ENCODE measurements at places on chromosomes 12 and 14.

DNA sequence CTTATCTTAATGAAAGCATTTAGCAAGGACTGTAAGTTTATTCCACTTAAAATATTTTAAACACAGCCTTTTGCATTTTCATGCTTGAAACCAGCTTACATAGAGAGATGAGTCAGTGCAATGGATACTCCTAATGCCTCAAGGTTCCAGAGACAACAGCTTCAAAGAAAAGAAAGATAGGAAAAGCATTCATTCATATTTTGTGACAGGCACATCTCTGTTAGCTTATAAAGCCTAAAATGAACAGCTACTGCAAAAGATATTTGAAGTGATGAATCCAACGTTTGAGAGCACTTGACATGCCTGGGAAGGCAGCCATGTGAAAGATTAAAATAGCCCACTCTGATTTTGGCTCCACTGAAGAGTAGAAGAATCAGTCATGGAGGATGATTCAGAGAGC, 814.5 kb downstream of the RPS29 start:
- no peak for DNase-seq

GRCh38 chr12:104669851-104670337, 213.1 kb downstream of the CHST11 start:
- peak; percentile 43 for DNase-seq

DNA sequence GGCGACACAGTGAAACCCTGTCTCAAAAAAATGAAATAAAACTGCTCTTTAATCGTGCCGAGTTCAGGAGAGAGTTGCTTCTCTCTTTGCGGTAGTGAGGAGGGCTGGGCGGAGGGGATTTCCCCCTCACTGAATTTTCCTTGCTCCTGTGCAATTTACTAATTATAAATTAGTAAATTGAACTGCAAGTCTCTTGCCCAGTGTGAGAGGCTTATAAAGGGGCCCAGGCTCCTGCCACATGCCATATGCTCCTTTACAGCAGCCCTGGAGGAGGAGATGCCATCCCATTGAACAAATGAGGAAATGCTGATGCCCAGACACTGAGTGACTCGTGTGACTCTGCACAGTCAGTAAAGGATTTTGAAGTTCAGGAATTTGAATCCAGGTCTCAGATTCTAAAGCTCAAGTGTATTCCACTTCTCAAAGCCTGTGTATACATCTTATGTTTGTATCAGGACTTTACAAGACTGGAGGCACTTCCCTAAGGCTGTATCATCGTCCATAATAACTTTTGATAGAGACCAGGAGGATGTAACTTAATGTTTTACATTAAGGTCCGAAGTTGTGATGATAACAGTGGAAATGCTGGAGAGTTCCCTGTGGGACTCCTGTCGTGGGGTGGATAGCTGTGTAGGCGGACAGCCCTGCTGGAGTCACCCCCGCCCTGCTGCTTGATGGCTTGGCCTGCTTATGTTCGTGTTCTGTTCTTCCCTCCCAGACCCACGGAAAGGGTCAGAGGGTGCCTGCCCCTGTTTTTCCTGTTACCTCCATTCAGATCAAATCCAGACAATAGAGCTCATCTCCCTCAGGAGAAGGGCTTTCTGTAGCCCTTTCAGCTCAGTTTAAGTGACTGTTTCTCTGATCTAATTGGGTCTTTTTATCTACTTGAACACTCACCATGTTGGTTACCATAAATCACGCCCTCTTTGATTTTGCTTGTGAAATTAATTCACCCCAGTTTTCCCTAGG, 13.9 kb downstream of the PELI2 start:
- DNase-seq, result no peak

- DNase-seq, result no peak
These were observed 154.5 kb downstream of the ZFP36L1 start for GRCh38 chr14:68638141-68638999.

GRCh38 chr12:47228802-47229201, 149.0 kb upstream of the AMIGO2 start:
- DNase-seq, result no peak

- no peak for DNase-seq
These were observed 19.1 kb downstream of the BBOF1 start for GRCh38 chr14:74038020-74038859.

- DNase-seq, result no peak
These were observed 4.9 kb downstream of the PTHLH start for GRCh38 chr12:27967551-27968054.

DNA sequence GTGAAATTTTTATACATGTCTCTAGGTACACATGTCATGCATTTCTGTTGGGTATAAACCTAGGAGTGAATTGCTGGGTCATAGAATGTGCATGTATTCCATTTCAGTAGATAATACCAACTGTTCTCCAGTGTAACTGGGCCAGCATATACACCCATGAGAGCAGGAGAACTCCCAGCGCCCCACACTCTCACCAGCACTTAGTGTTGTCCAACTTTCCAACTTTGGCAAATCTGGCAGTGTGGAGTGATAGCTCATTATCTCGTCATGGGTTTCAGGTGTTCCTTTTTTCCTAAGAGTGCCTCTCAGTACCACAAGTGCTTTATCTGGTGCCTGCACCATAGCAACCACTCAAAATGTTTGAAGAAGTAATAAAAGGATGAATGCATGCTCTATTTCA, 40.1 kb downstream of the NGB start:
- DNase-seq, result no peak

GRCh38 chr12:114729731-114730130, 45.8 kb upstream of the TBX3 start:
- no peak for DNase-seq

- DNase-seq, result no peak
These were observed 3.1 kb downstream of the C12orf57 start for GRCh38 chr12:6946920-6947374.

DNA sequence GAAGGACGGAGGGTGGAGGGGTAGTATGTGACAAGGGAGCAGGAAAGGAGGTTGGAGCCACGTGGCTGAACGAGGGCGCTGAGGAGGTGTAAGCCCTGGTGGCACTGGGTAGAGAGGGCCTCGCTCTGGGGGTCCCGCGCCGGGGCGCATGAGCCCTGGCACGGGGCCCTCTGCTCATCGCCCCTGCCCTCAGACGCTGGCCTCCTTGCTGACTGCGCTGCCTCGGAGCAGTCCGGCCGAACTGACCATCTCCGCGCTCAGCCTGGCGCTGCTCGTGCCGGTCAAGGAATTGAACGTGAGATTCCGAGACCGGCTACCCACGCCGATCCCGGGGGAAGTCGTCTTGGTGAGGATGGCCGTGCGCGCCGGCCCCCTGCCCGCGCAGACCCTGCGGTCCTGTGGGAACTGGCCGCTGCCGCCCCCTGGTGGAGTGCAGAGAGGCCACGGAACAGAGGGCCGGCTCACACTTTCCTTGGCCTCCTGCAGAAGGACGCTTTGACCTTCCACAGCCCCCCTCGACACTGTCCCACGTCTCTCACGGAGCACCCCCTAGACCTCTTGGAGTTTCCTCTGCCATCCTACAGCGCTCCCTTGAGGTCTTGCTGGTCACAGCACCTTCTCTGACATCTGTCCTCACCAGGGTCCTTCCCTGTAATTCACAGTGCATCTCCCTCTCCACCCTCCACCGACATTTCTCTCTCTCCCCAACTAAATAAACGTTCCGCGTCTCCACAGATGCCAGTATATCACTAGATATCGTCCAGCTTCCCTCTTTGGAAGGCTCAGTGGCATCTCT, 10.5 kb downstream of the ARHGEF25 start:
- peak; percentile 55 for DNase-seq

GRCh38 chr12:5114436-5114835, 70.8 kb downstream of the KCNA5 start:
- no peak for DNase-seq

- DNase-seq, result no peak
These were observed 40.0 kb upstream of the CAPRIN2 start for GRCh38 chr12:30794591-30795409.

DNA sequence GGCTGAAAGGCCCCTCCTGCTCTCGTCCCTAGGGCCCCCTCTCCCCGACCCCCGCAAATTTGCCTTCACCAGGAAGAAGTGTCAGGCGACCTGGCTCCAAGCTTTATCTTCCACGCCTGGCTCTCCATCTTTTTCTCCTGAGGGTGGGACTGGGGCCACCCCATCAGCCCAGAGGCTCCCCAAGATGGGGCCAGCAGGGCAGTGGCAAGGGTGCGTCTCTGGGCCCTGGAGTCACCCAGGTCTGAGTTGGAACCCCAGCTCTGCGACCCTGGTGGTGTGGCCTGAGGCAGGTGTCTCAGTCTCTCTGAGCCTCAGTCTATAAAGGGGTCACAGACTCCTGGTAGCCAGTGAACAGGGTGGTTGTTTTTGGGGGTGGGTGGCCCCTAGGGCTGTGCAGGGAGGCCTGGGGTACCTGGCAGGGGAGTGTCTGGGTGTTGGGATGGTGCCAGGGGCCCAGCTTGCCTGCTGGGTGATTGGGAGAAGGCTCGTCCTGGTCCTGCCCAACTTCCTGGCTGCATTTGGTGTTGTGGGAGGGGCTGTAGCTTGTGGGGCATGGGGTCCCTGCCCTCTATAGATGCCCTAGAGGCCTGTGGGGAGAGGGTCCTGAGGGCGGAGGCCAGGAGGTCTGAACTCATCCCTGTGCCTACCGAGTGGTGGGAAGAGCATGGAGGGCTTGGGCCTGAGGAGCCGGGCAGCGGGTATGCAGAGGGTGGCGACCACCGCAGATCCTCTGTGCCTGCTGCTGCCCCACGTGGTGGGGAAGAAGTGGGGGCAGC, 7.6 kb downstream of the KIF26A start:
- DNase-seq, result no peak

- DNase-seq, result no peak
These were observed 30.9 kb upstream of the STRN3 start for GRCh38 chr14:31057035-31057434.

GRCh38 chr14:99408286-99408970, 72.2 kb downstream of the SETD3 start:
- no peak for DNase-seq

DNA sequence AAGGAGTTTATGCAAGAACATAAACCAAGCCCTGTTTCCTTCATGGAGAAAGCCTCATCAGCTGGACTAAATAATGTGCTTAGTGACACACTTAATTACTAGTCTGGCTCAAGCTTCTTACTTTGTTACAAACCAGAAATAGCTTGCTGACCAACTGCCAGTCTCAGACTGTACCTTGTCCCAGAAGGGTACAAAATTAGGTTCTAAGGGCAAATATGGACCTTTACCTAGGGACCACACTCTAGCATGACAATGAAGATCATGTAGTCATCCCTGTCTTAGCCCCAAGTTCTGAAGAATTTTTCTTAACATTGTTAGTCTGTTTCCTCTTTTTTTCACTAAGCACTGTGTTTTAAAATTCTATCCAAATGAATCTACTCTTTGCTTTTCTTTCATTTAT, 2.2 kb downstream of the AMN1 start:
- DNase-seq, result no peak

DNA sequence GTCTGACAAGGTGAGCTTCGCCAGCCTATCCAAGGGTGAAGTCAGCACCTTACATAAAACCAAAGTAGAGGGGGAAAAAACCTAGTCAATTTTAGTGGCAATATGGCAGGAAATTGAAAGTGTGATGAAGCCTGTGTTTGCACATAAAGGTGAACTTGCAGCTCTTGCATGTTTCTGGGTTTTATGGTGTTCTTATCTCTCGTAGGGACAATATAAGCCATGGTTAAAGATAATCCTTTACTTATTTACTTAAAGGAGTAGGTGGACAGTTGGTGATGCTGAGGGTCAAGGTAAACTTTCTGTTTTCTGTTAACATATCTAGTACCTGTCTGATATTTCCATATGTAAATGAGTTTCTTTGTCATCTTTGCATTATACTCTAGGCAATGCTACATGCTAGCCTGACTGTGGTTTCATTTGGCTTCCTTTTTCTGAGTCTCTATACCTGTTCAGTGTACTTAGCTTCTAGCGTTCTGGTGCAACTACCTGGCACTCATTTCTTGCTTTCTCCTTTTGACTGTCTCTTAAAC, 32.8 kb downstream of the CCDC91 start:
- DNase-seq, result peak; percentile 33

DNA sequence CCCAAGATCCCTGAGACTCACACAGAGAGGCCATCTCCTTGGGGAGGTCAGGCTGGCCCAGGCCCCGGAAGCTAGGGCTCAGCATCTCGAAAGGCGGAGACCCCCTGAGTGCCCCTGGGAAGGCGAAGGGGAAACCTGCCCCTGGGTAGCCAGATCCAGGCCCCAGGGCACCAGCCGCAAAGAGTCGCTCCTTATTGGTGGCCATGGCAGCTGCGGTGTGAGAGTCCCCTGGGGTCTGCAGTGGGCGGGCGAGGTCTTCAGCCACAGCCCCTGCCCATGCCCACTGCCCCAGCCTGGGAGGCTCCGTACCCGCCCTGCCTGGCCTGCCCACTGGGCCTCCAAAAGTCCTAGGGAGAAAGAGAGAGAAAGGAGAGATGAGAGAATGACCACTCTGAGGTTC, 4.7 kb downstream of the RARG start:
- no peak for DNase-seq

- no peak for DNase-seq
These were observed 191.5 kb downstream of the KLHL28 start for GRCh38 chr14:44770201-44770600.

DNA sequence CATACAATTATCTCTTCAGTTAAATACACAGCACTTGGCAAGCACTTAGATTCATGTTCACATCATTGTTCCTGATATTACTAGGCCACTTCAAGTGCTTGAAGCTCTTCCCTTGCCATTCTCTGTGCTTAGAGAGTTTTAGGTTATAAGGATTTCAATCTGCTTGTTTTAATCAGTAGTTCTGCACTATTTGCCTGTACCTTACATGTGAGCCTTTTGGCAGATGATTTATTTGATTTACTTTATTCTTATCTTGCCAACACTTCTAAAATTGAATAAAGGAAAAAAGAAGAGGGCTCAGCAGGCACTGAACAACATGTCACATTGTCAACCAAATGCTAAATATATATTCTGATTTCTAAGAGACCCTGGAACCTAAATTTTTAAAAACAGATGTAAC, 363.8 kb upstream of the USP15 start:
- no peak for DNase-seq

- no peak for DNase-seq
These were observed 156.6 kb downstream of the TSPAN9 start for GRCh38 chr12:3233797-3234196.

- DNase-seq, result no peak
These were observed 34.9 kb upstream of the SIX1 start for GRCh38 chr14:60684203-60684602.

- no peak for DNase-seq
These were observed 114.8 kb upstream of the FGD4 start for GRCh38 chr12:32284561-32284960.

DNA sequence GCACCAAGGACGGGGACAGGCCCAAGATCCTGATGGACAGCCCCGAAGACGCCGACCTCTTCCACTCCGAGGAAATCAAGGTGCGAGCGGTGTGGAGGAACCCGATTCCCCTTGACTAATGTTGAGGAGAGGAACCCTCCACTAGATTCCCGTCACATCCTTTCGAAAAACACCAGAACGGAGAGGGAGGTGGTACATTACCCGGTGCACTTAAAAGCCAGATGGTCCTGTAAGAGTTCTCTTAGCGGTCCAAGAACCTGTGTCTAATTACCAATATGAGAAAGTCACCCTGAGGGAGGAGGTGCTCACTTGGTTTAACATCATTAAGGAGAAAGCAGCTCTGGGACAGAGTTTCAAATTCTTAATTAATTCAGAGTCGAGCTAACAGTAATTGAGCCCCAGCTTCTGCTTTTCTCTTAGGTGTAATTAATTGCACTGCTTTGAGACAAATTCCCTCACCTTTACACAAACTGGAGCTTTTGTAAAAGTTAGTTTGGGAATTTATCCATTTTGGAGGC, 450 bp downstream of the PRKAB1 start:
- no peak for DNase-seq

GRCh38 chr12:122399592-122400373, 22.7 kb downstream of the CLIP1 start:
- peak; percentile 43 for DNase-seq
